ENCODE measurements at places on chromosomes 5 and 9. TPM values are rescaled to one million over a fixed set of nuclear protein-coding genes. Genes with fewer than 3 reads are reported as not detected.

The WDR38 gene
- total RNA-seq = not detected

- peak; percentile 80 for DNase-seq
Observed at GRCh38 chr5:15501091-15501791, 1.3 kb downstream of the FBXL7 start.

- peak; percentile 9 for DNase-seq
Observed at GRCh38 chr9:37082214-37082765, 38.1 kb upstream of the ZCCHC7 start.

GRCh38 chr5:7094626-7095025 lies 301.3 kb upstream of the ADCY2 start:
- DNase-seq = no peak

Measured in dermis blood vessel endothelial cell (primary cell).